ENCODE measurements at places on chromosomes 11 and 22.

- DNase-seq: no peak
Measured at GRCh38 chr11:96483374-96483955, 93.7 kb downstream of the JRKL start.

GRCh38 chr11:30452114-30452513 is 129.2 kb downstream of the ARL14EP start:
- no peak for DNase-seq

GRCh38 chr11:46697303-46697702 is 3.1 kb downstream of the ARHGAP1 start:
- DNase-seq: peak; percentile 88

DNA sequence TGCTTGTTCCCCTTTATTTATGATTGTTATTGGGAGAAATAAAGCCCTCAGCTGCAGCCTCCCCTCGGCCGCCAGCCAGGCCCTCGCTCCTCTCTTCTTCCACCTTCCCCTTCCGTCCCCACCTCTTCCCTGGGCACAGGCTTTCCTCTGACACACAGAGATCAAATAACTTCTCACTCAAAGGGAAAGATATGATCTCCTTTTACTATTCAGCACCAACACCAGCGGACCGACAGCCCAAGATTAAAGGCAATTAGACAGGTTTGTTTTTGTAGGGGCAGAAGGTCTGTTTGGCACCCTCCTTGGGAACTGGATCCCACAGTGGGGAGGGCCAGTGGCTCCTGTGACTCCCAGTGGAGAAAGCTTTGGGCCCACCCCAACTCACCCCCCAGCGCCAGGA is 23.0 kb downstream of the NECTIN1 start:
- peak; percentile 80 for DNase-seq

- no peak for DNase-seq
Measured at GRCh38 chr11:55707029-55707428, 45.0 kb downstream of the OR4C6 start.

DNA sequence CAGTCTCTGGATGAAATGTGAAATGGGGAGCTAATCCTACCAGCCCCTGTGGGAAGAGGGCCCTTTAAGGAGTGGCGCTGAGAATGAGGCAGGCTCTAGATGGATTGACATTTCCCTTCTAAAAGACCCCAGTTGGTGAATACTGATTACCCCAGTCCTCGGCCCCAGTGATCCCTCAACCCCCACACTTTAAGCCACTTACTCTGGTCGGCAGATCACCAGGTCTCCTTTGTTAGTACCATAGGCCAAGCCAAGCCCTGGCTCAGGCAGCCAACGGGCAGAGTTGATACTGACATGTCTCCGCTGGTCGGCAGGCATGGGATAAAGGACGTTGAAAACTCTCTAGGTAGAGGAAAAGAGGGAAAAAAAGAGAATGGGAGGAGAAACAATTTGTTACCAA is 26.1 kb upstream of the CHRM4 start:
- no peak for DNase-seq

DNA sequence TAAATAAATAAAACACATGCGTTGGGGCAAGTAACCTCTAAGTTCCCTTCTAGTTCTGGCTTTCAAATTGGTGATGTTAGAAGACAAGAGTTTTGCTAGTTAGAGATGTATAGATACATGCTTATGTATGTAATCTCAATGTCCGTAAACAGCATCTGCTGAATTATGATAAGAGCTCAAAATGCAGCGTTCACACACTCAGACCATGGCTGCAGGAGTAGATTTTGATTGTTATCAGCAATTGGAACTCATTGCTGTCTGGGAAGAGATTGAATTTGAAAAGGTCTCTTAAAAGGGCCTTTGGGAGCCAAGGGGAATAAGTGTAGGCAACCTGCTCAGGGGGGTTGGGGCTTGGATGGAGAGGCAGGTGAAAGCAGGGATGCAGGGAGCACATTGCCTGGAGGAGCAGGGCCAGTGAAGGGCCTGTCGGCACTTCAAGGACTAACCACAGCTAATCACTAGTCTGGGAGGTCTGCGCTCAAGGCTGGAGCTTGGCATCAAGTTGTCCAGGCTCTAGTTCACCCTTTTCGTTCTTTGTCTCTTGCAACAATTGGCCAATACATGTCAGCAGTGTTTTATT is 2.7 kb upstream of the RAG1 start:
- DNase-seq: no peak

DNA sequence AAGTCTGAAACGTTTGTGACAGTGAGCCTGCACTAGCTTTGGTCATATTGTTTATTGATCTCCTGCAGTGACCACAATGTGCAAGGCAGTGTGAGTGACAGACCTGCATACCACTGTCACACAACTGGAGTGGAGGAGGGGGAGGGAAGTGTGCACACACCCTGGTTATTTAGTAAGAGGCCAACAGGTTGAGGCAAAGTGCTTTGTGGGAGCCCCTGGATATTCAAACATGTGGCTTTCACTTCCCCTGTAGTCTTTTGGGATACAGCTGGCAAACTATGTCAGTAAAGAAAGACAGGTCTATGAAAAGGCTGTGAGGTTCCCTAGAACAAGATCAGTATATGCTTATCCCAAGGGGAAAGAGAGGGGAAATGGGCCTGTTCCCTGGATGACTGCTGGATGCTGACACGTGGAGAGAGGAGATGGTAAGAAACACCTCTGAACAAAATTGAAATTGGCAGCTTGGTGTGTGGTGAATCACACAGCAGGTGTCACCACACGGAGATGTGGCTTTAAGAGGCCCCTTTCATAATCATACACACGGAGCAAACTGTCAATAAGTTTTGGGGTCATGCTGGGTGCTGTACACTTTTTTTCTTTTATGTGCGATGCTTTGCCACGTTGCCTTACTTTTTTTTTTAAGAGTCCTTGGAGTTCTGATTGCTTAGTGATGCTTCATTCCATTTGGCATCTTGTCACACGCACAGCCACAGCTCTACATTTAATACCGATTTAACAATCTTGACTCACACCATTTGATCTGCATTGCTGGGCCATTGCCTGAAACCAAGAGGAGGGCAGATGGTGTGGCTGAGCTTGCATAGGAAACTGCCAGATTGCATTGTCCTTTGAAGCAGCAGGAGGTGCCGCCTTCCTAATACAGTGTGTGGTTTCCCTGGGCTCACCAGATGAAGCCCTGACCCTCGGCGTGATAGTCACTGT is 11.3 kb downstream of the OSBP2 start:
- no peak for DNase-seq

- peak; percentile 84 for DNase-seq
Measured at GRCh38 chr11:15911377-15912044, 444.8 kb downstream of the SOX6 start.

GRCh38 chr22:37996079-37996478 is 11.7 kb upstream of the SOX10 start:
- no peak for DNase-seq

GRCh38 chr11:71525938-71526495 is 1.1 kb upstream of the KRTAP5-7 start:
- DNase-seq: no peak

DNA sequence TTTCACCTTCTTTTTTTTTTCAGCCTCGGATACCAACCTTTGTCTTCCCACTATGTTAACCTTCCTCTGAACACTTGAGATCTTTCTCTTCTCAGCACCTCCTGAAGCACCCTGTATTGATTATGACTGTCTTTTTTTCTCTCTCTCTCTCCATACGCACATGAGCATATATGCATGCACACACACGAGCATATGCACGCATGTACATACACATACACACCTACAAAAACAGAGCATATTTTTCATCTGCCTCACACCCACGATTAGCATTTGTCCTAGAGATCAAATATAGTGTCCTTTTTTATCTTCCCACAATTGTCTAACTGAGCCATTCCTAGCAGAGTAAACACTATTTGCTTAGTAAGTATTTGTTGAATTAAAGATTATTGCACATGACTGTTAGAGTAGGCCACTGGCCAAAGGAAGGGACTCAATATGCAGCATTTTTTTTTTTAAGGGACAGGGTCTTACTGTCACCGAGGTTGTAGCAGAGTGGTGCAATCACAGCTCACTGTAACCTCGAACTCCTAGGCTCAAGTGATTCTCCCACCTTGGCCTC is 622.2 kb upstream of the CCDC90B start:
- no peak for DNase-seq

DNA sequence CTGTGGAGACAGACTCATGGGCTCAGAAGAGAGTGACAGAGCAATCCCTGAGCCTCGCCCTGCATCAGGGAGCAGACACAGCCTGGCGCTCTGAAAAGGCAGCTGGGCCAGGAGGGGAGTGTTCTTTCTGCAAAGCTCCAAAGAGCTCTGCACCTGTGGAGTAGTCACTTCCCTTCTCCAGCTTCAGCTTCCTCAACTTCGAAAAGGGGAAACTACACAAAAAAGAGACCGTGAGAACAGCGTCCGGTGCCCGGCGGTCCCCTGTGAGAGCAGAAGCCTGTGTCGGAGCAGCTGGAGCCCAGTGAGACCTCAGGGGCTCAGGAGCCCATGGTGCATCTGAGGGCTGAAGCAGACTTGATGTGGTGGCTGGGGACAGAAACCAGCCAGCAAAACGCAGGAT is 35.1 kb downstream of the TP53I11 start:
- DNase-seq: no peak

DNA sequence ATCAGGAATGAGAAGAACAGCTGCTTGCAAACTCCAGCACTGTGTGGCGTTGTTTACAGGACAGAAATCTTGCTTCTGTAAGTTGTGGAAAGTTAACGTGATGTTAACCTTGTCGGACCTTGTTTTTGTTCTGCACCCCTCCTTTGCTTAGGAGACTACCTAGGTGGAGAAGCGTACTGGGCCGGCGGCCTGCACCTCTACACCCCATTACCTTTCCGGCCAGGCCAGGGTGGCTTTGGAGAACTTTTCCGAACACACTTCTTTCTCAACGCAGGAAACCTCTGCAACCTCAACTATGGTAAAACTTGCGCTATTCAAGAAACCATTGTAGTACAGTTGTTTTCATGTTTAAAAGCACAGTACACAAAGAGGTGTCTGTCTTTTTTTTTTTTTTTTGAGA is 33.7 kb downstream of the SAMM50 start:
- no peak for DNase-seq

DNA sequence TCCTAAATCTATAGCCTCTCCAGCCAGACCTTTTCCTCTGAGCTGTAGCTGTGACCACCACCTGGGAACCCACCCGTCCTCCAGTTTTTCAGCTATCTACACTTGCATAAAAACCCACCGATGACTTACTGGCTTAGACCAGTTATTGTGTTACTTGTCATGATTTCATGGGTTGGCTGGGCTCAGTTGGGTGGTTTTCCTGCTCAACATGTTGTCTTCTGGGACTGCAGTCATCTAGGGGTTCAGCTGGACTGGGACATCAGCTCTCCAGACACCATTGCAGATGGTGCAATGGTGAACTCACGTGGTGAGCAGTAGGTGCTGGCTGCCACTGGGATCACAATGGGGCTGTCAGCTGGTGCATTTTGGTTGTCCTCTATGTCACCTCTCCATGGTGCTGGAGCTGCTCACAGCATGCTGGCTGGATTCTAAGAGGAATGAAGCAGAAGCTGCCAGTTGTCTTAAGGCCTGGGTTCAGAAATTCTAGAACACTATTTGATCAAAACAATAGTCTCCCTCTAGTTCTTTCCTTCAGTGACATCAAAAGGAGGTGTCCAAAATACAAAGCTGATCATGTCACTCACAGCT is 1.3 kb upstream of the SYT13 start:
- DNase-seq: no peak

DNA sequence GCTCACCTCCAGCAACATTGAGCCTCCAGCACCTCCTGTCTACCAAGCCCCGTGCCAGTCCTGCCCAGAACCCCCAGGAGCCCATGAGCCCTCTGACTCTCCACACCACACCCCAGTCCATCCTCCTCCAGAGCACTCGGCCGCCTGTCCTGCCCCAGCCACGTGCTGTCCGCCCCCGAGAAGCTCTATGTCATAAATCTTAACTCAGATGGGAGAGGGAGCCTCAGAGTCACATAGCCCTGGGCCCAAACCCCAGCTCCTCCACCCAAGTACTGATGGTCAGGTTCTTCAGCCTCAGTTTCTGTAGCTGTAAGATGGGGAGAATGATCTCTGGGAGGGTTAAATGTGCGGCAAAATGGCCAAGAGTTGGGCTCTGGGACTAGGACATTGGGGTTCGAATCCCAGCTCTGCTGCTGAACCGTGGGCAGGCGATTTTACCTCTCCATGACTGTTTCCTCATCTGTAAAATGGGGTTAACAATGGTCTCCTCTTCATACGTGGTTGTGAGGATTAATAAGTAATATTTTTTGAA is 27.8 kb downstream of the CYTH4 start:
- no peak for DNase-seq

DNA sequence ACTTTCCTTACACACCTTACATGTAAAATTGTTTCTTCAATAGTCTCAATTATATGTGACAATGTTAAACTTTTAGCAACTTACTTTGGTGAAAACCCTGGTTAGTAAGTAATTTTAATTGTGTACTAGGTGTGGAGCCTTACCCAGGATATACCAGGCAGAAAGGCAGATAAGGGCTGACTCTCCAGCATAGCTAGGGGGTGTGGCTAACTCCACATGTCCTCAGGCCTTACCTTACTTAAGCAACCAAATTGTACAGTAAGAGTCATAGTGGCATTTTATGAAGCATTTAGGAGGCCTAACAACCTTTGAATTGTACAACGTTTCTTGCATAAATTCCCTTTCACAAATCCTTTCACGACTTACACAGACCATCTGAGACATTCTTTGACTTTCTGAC is 118.2 kb upstream of the OR9Q1 start:
- no peak for DNase-seq

DNA sequence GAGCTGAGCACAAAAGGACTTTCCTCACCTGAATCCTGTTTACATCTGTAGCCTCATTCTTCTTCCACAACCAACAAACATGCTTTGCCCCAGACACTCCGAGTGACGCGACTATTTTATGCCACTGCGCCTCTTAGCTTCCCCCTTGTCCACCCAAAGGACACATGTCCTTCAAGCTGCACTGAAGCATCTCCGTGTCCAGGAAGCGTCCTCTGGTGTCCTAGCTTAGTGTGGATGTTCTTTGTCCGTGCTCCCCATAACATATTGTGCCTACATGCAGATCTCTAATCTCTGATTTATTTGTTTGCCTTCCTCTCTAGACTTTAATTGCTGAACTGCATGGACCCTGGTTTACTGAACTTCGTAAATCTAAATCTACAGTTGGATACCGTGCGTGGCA is 20.1 kb upstream of the CECR2 start:
- no peak for DNase-seq

DNA sequence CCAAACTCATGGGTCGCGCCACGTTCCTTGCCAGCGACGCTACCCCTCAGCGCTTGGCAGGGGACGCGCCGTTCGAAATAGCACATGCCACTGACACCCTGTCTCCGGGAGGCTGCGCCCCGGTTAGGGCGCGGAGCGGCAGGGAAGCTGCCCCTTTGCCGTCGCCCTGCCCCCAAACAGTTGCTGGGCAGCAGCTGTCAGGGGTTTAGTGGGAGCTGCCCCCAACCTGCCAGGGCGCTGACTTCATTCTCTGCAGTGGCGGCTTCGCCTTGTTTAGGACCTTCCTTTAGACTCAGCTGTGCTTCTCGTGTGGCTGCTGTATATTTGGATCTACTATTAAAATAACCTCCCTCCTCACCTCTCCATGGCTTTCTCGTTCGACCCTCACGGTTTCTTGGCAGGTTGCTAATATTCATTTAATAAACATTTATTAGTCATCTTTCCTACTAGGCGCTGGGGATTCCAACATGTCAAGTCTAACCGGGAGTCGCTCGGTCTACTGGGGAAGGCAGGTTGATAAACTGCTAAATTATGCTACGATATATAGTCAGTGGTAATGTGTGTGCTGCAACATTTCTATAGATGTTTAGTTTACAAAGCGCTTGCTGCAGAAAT is 782 bp downstream of the TMEM109 start:
- DNase-seq: no peak

- DNase-seq: peak; percentile 54
Measured at GRCh38 chr11:16737818-16738192, 642 bp upstream of the C11orf58 start.
